ENCODE measurements at places on chromosomes 4 and X.
A peak's percentile ranks its signal among the peaks of the same experiment; 100 is the strongest.

DNA sequence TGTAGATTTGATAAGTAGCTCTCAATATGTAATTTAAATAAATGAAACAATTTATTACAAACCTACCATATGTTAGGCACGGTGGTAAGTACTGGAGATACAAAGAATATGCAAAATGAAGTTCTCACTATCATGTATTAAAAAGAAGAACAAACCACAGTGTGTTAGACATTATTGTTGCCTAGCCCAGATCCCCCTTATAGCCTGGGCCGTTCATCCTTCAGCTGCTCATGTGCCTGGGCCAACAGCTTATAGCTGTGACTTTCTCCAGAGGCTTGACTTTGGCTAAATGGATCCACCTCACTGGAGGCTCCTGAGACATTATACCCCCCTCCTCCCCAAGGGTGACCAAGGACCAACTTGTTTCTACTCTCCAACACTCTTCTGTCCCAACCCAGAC, 29.8 kb upstream of the CCNG2 start:
- DNase-seq = no peak

DNA sequence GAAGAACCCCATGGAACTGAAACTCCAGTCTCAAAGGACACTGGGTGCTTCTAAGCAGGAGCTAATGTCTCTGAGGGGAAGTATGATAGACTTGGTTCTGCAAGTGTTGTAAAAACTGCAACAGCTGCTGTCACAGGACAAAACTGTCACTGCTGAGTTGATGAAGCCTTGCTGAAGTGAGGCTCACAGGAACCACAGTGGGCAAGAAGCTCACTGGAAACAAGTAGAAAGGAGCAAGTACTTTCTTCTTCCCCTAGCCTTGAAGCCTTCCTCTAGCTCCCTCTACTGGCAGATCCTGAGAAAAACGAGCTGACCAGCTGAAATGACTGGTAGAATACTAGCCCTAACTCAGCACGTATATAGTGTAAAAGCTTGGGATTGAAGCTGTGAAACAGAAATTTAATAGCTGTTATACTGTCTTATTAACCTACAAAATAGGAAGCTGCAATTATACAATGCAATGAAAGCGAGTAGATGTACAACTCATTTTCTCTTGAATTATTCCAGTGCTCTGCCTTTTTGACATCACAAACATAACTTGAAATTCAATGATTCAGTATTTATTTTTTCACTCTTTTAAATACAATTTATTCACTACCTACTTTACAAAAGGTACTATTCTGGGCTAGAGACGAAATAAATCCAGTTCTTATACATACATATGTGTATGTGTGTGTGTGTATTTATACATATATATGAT, 91.4 kb downstream of the GABRB1 start:
- DNase-seq = peak; percentile 44

DNA sequence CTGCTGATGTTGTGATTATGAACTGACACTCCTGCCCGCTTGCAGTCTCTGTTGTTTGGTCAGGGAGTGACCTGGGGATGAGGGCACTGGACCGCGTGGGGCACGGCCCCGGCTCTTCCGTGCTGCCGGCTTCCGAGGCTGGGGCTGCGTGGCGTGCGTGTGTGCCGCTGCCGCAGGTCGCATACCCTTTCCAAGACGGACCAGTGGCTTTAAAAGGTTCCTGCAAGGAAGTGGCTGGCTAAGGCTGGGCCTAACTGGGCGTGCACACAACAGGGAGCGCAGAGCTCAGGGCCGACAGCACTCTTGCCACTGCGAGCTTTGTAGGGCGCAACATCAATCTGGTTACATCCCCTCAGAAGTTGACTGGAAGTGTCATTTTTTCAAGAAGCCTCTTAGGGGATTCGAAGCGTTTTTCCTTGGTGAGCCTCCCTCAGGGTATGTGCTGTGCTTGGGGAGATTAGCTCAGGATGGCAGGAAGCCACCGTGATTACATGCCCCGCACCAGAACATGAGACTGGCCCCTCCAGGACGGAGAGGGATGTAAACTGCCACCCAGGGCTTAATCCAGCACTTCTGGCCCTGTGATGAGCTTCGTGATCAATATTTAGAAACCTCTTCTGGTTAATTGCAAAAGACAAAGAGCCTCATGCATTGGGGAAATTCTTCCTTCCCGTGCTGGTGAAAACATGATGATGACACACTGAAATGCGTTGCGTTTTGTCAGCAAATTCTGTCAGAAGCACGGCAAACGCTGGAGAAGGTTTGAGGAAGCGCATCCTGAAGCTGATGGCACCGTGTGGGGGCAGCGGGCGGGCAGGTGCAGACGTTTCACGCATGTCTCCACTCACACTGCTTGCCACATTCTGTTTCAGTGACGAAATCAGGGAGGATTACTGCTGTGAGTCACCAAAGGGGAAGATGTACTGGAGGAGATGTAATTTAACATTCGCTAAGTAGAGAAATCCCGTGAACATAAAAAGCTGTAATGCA, 11.1 kb downstream of the MAEA start:
- DNase-seq = no peak

- no peak for DNase-seq
Observed at GRCh38 chrX:120801426-120801825, 74.2 kb downstream of the CT47B1 start.

DNA sequence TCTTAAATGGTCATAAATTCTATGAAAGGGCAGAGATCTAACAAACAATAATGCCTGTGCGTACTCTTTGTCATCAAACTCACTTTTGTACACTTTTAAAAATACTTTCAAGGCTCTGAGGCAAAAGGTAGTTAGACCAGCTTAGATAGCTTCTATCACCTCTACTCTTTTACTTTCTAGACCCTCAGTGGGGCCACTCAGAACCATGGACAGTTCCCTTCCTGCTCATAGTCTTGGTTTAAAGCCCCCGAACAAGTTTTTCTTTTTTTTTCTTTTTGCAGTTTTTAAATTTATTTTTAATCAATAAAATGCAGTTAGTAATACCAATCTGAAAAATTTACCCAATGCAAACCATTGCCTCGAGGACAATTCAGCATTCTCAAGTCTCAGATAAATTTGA, 460.5 kb upstream of the CNKSR2 start:
- DNase-seq = no peak

- DNase-seq = no peak
Observed at GRCh38 chrX:53674581-53674980, 11.9 kb downstream of the HUWE1 start.

GRCh38 chr4:34512616-34513015, 1731.7 kb downstream of the ARAP2 start:
- DNase-seq = no peak

- DNase-seq = no peak
Observed at GRCh38 chr4:138706201-138706600, 309.4 kb upstream of the NOCT start.

DNA sequence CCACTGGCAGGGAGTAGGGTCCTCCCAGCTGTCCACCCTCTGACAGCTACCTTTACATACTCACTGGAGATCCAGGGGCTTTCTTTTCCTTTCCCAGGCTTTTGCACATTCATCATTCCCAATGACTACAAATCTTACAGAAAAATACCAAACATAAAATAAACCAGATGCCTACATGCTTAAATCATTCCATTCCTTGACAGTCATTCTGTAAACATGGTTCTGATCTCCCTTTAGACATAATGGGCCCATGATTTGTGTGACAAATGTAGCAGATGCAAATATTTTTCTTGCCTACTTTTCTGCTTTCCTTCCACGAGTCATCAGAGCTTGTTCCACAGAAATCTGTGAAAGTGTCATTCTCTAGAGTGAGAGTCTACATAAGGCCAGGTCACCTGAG, 207.0 kb downstream of the IDS start:
- no peak for DNase-seq

- DNase-seq = no peak
Observed at GRCh38 chr4:65624651-65625050, 45.6 kb downstream of the EPHA5 start.

- DNase-seq = no peak
Observed at GRCh38 chr4:53185869-53186585, 179.8 kb downstream of the SCFD2 start.

GRCh38 chrX:136061286-136061685, 76.1 kb downstream of the SLC9A6 start:
- no peak for DNase-seq

GRCh38 chr4:104330125-104330905, 164.4 kb downstream of the CXXC4 start:
- no peak for DNase-seq

DNA sequence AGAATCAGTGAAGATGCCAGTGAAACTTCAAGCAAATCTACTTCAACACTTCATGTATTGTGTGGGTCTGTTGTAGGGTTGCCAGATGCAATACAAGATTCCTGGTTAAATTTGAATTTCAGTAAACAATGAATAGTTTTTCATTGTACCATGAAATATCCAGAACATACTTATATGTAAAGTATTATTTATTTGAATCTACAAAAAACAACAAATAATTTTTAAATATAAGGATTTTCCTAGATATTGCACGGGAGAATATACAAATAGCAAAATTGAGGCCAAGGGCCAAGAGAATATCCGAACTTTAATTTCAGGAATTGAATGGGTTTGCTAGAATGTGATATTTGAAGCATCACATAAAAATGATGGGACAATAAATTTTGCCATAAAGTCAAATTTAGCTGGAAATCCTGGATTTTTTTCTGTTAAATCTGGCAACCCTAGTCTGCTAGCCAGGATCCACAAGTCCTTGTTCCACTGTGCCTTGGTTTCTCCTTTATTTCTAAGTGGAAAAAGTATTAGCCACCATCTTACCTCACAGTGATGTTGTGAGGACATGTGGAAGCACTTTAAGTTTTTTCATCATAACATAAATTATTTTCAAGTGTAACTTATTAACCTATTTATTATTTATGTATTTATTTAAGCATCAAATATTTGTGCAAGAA, 2.3 kb downstream of the CXCL8 start:
- no peak for DNase-seq

DNA sequence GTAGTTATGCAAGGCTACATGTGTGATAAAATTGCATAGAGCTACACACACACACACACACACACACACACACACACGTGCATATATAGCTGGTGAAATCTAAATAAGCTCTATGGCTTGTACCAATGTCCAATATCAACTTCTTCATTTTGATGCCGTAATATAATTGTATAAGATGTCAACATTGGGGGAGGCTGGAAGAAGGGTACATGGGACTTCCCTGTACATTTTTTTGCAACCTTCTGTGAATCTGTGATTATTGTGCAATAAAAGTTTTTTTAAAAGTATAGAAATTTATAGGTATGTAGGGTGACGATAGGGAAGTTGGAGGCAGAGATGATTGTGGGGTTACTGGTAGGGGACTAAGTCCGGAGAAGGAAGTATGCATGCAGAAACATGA, 105.5 kb downstream of the HDAC8 start:
- no peak for DNase-seq

- DNase-seq = no peak
Observed at GRCh38 chr4:89942811-89943210, 48.2 kb downstream of the MMRN1 start.

DNA sequence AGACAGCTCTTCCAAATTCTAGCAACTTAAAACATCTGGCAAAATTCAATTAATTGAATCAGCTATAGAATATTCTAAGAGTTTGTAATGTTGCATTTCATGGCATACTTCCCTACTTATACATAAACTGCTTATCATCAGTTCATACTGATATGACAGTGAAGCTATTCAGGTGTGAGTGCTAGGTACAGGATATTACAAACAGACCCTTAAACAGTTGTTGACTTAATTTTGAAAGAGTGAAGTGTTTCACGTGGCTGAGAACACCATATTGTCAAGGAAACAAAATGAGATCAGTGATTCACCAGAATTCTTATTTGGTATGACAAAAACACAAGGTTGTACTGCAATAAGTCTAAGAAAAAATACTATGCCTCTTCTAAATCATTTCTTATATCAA, 27.4 kb downstream of the CENPU start:
- no peak for DNase-seq

GRCh38 chr4:128572778-128573241, 236.7 kb upstream of the JADE1 start:
- DNase-seq = no peak

- DNase-seq = no peak
Observed at GRCh38 chr4:23234018-23234417, 541.3 kb downstream of the GBA3 start.

- no peak for DNase-seq
Observed at GRCh38 chr4:71380788-71381187, 42.0 kb downstream of the SLC4A4 start.

DNA sequence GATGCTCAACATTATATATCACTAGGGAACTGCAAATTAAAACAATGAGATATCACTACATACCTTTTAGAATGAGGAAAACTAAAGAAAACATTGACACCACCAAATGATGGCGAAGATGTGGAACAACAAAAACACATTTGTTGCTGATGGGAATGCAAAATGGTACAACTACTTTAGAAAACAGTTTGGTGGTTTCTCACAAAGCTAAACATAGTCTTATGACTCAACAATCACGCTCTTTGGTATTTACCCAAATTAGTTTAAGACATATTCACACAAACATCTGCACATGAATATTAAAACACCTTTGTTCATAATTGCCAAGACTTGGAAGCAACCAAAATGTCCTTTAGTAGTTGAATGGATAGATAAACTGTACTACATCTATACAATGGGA, 53.2 kb downstream of the USO1 start:
- no peak for DNase-seq

DNA sequence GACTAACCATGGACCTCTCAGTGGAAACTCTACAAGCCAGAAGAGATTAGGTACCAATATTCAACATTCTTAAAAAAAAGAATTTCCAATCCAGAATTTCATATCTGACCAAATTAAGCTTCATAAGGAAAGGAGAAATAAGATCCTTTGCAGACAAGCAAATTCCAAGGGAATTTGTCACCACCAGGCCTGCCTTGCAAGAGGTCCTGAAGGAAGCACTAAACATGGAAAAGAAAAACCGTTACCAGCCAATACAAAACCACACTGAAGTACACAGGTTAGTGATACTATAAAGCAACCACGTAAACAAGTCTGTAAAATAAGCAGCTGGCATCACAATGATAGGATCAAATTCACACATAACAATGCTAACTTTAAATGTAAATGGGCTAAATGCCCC, 156.6 kb downstream of the FAM13A start:
- DNase-seq = no peak

- no peak for DNase-seq
Observed at GRCh38 chr4:173517781-173518424, 12.1 kb downstream of the HAND2 start.

GRCh38 chrX:105650986-105651385, 171.4 kb upstream of the NRK start:
- no peak for DNase-seq

DNA sequence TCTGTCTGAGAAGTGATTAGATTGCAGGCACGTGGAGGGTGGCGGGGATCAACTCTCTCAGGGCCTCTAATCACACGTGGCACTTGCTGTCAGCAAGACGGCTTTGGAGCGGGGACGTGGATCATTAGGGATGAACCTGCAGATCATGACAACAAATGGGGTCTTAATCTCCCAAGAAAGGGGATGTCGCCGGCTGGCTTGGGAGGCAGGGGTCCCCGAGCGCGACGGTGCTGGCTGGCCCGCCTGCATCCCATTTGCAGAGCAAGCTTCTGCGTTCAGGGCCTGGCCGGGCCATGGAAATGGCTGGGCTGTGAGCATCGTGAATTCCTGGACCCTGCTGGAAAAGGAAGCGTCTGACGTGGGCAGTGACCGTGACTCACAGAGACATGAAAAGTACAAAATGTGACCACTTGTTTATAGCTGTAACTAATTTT, 85.1 kb upstream of the SHOX start:
- DNase-seq = no peak

Data from NCI-H524 treated with DMSO at 0.1 percent for 48 hours (cell line).